MCF 10A (cell line): ENCODE measurements at places on chromosomes 13 and 19. TPM values are rescaled to one million over a fixed set of nuclear protein-coding genes. Genes with fewer than 3 reads are reported as not detected.

GRCh38 chr19:44499559-44499958, 763 bp downstream of the ZNF180 start:
- DNase-seq = no peak
- peaks cover 46% of the 10 kb centered on the region for H3K36me3 ChIP-seq
- H3K27me3 ChIP-seq = no peaks in the 10 kb centered on the region
- H3K4me1 ChIP-seq = peaks cover 19% of the 10 kb centered on the region

ZNF780A gene
- 9.7 and 14.0 TPM in 2 replicates for total RNA-seq

- peaks cover 6% of the 10 kb centered on the region for H3K4me1 ChIP-seq
- DNase-seq = no peak
- H3K36me3 ChIP-seq = no peaks in the 10 kb centered on the region
- no peaks in the 10 kb centered on the region for H3K27me3 ChIP-seq
- no peak overlapping the region for H3K4me3 ChIP-seq
Observed at GRCh38 chr13:112113348-112113747, 46.4 kb downstream of the SOX1 start.

DNA sequence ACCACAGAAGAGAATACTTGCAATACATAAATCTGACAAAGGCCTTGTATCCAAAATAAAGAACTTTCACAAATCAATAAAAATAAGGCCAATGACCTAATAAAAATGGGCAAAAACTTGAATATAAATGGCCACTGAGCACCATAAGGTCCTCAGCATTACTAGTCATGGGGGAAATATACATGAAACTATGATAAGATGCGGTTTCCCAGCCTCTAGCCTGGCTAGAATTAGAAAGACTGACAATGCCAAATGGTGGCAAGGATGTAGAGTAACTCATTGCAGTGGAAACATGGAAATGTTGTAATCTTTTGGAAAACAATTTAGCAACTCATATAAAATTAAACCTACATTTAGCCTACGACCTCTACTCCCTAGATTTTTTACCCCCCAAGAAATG, 227.1 kb downstream of the GGACT start:
- no peak overlapping the region for H3K4me3 ChIP-seq
- DNase-seq = peak; percentile 85
- no peaks in the 10 kb centered on the region for H3K27me3 ChIP-seq
- peak overlapping the region; percentile 71 for H3K27ac ChIP-seq

GRCh38 chr13:114128624-114129522, 3.5 kb downstream of the RASA3 start:
- no peak overlapping the region for H3K4me3 ChIP-seq
- no peaks in the 10 kb centered on the region for H3K27me3 ChIP-seq
- no peak overlapping the region for H3K27ac ChIP-seq
- peaks cover 26% of the 10 kb centered on the region for H3K4me1 ChIP-seq
